ENCODE measurements at places on chromosomes 12 and 14.
A peak's percentile ranks its signal among the peaks of the same experiment; 100 is the strongest.

- no peak for DNase-seq
These were observed 57.5 kb upstream of the C14orf180 start for GRCh38 chr14:104521816-104522745.

DNA sequence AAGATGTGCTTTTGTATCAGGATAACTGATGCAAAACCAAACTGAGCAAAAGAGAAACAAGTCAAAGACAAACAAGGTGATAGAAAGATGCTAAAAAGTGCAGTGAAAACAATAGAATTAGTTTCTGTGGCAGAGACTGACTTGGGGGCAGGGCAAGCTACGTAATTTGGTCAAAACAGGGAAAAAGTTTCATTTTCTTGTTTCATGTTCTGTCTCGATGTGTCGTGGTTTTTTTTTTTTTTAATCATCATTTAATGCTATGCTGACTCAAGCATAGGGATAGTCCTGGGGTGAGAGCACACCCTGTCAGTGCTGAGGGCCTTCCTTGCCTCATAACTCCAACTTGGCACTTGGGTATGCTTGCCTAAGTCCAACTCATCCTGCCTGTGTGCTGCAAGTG, 144.1 kb upstream of the PTPRQ start:
- no peak for DNase-seq

DNA sequence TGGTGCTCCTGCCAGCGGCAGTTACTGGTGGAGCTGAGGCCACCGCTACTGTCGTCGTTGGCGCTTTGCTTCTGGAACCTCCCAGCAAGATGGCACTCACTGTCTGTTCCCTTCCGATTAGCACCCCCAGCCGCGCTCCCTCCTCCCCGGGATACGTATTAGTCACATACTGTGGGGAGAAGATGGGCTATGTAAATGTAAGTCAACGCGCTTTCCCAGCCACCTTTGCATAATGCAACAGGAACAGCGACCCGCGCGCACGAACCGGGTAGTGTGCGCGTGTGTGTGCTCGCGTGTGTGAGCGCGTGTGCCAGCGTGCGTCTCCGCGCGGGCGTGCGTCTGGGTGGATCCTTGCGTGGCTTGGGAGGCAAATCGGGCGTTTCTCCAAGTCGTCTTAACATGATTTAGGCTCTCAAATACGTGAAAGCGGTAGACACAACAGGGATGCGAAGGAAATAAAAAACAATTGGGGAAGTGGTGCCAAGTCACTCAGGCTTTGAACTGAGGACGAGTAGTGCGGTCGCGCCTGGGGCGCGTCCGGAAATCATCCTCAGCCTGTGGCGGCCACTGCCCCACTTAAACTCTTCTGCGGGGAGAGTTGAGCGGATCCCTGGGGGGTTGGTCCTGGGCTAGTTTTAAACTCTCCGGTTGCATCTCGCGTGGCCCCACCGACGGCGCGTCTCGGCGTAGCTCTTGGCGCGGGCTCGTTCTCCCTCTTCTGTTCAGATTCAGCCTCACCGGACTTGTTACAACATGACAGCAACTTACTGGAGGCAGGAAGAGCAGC, 1.8 kb downstream of the FLRT2 start:
- peak; percentile 79 for DNase-seq

- DNase-seq = no peak
These were observed 54.0 kb downstream of the SLC38A1 start for GRCh38 chr12:46214668-46215436.

DNA sequence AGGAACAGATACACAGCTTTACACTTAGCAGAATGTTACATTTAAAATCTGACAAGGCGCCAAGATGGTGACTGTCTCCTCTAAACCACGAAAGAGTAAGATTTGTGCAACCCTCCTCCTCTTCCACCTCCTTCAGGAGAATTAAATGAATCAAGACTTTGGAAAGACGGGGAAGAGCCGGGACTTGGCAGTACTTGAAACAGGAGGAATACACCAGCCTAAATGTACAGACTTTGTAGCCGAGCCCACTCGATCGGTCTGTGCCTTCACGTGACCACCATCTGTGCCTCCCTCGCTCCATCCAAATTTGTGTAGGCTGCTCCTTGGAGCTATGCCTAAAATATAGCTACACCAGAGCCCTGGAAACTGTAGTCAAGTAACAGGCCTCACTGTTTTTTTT, 38.3 kb downstream of the SSPN start:
- DNase-seq = peak; percentile 19

- no peak for DNase-seq
These were observed 62.5 kb downstream of the MDM2 start for GRCh38 chr12:68870443-68870842.

DNA sequence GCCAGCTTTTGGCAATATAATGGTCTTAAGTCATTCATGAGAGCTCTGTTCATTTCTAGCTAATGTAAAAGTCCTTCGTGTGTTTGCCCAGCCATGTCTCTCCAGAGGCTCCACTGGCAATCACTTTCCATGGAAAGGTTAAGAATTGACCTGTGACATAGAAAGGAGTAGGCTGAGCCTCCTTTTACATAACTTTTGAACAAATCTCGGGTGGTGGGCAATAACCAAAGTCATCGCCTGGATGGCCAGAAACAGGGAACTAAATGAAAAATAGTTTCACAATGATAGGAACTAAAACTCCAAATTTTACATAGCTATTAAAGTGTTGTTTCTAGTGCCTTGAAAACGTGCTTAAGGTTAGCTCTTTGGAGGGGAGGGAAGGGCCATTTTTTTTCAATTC, 6.5 kb downstream of the BHLHE41 start:
- DNase-seq = no peak

GRCh38 chr12:103470664-103471063, 25.1 kb downstream of the C12orf42 start:
- DNase-seq = no peak

DNA sequence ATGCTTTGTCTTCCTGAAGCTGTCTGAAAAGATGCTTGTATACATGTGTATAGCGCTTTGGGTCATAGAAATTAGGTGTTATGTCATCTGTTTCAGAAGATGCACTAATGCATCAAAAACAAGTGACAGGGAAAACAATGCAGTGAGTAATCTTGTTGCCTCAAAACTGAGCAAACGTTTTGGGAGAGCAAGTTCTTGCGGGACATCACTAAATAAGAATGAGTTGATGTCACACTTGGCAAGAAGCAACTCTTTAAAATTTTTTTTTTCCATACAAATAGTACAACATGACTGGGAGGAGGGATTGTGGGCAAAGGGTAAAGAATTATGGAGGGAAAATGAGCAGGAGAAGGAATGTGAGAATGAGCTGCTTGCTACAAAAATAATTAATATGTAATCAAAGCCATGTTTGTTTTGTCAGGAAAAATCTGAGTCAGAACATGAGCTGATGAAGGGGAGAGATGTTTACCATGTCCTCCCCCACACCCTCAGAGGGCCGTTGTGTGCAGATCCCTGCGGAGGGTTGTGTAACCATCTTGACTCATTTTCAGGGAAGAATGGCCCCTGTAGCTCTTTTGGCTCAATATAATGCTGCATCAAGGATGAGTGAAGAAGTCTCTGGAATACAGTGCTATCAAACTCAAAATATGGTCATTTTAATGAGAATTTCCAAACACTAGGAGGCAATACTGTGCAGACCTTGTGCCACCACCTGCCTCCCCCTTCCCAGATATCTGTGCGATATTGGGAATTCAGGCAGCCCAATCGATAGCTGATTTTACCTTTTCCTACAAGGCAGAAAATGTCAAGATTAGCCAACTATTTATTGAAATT, 41.4 kb downstream of the BORCS5 start:
- no peak for DNase-seq

- no peak for DNase-seq
These were observed 8.4 kb downstream of the GSC start for GRCh38 chr14:94761348-94761996.

GRCh38 chr12:6368906-6369525, 6.3 kb downstream of the SCNN1A start:
- no peak for DNase-seq

DNA sequence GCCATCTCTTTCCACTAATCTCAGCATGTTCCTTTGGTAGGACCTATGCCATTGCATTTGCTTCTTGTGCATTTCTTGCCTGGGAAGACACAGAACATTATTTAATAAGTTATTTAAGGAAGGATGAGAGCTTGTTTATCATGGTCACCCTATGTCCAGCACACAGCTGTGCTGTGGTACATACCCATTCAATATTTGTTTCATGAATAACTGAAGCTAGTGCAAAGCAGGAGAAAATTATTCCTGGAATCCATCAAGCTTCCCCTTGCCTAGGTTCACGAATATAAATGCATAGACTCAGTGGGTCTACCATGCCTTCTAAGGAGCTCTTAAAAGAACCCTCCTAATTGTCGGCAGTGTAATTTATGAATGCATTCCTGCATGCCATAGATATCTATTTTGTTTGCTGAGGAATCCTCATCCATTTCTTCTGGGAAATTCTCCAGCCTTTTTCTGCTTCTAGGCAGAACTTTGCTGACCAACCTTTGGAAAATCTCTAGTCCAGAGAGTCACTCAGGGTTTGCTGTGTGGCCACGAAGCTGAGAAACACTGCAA, 599.8 kb upstream of the TMEM132C start:
- DNase-seq = no peak

DNA sequence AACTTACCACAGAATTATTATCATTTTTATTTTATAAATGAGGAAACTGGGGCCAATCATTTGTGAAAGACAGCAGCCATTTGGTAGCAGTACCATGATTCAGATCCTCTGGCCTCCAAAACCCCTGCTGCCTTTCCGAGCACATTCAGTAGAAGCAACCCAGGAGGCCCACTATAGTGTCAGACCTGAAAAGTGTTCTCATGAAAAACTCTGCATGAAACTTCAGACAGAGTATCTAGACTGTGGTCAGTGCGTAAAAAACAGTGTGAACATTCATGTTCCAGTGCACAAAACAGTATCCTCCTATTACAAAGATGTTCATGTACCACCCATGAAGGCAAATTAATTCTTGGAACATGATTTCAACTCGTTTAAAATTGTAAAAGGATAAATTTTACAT, 112.0 kb downstream of the EPS8 start:
- DNase-seq = no peak

DNA sequence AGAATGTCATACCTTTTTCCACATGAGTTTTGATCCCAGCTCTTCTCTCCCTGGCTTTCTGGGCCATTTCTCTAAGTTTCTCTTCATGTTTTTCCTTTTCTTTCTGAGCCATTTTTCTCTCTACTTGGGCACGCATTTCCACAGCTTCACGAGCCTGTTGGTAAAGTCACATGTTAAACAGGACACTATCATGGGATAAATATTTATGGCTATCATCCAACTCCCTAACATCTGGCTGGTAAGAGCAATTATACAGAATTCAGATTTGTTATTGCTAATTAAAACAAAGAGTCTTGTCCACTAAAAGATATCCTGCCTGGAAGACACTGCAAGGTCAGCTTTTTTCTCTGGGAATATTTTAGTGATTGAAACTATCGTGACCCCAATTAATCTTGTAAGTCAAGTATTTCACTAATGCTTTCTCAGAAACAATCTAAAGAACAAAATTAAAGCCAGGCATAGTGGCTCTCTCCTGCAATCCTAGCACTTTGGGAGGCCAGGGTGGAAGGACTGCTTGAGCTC, 23.1 kb downstream of the SLIRP start:
- DNase-seq = no peak

DNA sequence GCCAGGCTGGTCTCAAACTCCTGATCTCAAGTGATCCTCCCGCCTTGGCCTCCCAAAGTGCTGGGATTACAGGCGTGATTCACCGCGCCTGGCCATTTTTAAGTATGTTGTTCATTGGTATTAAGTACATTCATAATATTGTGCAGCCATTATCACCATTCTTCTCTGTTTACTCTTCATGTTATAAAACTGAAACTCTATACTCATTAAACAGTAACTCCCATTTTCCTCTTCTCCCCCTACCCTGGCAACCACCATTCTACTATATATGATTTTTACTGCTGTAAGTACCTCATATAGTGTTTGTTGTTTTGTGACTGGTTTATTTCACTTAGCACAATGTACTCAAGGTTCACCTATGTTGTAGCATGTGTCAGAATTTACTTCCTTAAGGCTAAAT, 23.1 kb downstream of the METAP2 start:
- DNase-seq = no peak

GRCh38 chr14:60487211-60487610, 1.3 kb upstream of the C14orf39 start:
- no peak for DNase-seq

DNA sequence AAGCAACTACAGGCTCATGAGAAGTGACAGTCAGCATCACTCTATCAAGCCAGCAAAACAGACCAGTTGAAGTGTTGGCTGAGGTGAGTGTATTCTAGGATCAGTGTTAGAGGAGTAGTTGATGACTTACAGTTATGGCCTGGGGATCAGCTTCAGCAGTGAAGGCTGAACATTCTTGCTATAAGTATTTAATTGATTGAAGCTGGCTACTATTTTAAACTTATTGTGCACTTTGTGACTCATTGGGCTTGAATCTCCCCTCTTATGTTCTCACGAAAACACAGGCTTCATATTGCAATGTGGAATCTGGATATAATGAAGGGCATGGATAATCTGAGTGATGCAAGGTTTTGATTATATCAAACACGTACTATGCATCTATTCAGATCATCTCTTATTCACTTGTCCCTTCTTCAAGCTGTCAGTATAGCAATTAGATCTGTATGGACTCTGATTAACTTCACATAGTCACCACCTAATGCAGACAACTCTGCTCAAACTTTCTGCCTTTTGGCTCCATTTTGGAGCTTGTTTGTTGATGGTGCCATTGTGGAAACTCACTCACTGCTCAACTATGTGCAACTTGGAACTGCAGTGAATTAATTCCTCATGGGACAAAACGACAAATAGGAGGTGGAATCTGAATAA, 309.2 kb downstream of the SLC16A7 start:
- DNase-seq = no peak

GRCh38 chr12:29655861-29656260, 127.9 kb downstream of the TMTC1 start:
- no peak for DNase-seq

- no peak for DNase-seq
These were observed 59.3 kb upstream of the CCDC91 start for GRCh38 chr12:28130625-28131598.

- DNase-seq = peak; percentile 79
These were observed 20.5 kb upstream of the FAM181A start for GRCh38 chr14:93906341-93907329.

DNA sequence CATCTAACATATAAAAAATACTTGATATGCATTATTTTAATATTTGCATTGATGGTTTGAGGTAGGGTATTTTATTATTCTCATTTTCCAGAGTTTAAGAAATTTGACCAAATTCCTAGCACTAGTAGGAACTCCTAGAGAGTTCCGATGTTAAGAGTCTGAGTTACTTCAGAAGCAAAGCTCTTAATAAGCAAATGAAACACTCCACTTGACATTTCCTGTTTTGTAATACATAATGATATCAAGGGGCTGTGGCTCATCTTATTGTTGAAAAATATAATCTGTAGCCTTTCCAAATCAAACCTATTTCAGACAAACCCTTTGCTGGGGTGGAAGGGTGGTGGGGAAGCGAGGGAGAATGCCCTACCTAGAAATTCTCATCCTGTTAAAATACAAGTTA, 355.5 kb downstream of the DIO2 start:
- DNase-seq = no peak

DNA sequence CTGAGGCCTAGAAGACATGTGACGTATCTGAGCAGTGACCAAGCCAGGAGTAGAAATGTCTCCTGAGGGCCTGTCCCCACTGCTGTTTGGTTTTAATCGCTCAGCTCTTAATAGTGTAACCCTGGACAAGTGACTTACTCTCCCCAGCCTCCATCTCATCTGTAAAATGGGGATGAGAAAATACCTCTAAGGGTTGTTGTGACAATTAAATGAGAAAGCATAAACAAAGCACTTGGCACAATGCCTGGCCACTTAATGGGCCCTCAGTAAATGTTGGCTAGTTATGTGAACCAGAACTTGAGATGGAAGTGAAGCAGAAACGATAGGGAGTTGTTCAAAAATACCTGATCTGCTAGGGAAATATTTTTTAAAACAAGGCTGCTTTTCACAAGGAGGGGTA, 58.2 kb downstream of the HMGA2 start:
- no peak for DNase-seq
